ENCODE measurements at places on chromosomes 12 and 14.

DNA sequence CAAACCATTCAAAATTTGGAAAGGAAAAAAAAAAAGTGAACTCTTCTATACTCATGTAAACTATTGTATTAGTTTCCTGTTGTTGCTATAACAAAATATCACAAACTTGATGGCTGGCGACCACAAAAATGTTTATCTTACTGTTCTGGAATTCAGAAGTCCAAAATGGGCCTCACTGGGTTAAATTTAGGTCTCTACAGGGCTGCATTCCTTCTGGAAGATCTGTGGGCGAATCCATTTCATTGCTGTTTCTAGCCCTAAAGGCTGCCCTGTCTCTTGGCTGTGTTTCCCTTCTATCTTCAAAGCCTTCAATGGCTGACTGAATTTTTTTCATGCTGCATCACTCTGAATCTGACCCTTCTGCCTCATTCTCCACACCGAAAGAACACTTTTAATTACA is 105.1 kb upstream of the NAV3 start:
- DNase-seq = no peak

DNA sequence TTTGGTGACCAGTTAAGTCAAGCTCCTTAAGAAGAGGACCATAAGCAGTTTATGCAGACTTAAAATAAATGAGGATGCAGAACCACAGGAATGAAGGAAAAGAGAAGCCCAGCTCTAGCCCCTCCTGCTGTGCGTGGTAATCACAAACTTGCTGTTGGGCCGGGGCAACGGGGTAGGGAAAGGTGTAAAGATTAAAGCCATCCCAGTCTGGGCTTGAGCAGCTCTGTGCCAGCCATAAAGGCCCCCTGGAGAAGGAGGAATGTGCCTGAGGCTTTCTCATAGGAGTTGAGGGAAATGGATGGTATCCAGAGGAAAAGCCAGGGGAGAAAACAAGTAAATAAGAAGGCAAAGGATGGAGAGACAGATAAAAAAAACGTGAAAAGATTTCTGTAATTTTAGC is 25.1 kb downstream of the TEP1 start:
- DNase-seq = no peak

- DNase-seq = no peak
Observed at GRCh38 chr14:71362282-71362681, 455.0 kb downstream of the PCNX1 start.

GRCh38 chr12:79935624-79936345 is 888 bp upstream of the PPP1R12A start:
- DNase-seq = no peak

GRCh38 chr12:118330421-118331018 is 42.2 kb downstream of the TAOK3 start:
- DNase-seq = no peak

GRCh38 chr12:72264548-72265175 is 7.5 kb upstream of the TRHDE start:
- no peak for DNase-seq

GRCh38 chr12:92582893-92583292 is 119.9 kb upstream of the PLEKHG7 start:
- no peak for DNase-seq

DNA sequence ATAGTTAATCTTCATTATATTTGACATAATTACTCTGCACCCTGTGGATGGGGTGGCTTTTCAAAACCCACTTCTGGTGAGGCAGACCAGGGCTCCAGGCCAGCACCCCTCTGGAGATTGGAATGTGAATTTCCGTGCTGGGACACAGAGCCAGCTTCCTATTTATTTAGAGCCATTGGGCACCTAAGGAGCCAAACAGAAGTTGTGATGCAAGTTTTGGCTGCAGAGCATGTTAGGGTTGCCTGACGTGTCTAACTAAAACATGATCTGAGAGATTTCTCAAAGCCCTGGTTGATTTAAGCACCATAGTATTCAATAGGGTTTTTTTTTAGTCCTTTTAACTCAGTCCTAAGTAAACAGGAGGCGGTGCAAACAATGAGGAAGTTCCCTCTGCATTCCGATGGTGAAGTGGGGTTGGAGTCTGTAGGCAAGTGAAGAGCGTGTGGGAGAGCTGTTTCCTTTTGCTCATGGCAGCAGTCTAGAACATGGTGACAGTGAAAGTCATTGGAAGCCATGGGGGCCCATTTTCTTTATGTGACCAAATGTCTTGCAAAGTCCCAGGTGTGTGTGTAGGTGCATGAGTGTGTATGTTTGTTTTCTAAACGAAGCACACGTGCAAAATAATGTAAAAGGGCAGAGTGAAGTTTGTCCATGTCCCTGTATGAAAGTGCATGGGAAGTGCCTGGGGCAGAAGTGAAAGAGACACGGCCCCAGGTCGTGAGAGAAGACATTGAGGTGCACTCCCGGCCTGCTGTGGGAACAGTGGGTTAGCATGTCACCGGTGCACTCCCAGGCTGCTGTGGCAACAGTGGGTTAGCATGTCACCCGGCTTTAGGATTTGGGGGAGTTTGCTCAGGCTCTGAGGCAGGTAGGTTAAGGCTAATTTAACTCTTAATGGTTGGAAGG is 117.7 kb downstream of the PRKCH start:
- no peak for DNase-seq

GRCh38 chr12:45785315-45785714 is 55.8 kb downstream of the ARID2 start:
- DNase-seq = no peak

GRCh38 chr14:105421723-105422615 is 2.3 kb downstream of the MTA1 start:
- DNase-seq = no peak

- DNase-seq = no peak
Observed at GRCh38 chr14:49920935-49921334, 28.1 kb downstream of the ARF6 start.

- no peak for DNase-seq
Observed at GRCh38 chr12:131035245-131035681, 81.6 kb downstream of the ADGRD1 start.

- no peak for DNase-seq
Observed at GRCh38 chr12:1732914-1733313, 42.0 kb downstream of the ADIPOR2 start.

DNA sequence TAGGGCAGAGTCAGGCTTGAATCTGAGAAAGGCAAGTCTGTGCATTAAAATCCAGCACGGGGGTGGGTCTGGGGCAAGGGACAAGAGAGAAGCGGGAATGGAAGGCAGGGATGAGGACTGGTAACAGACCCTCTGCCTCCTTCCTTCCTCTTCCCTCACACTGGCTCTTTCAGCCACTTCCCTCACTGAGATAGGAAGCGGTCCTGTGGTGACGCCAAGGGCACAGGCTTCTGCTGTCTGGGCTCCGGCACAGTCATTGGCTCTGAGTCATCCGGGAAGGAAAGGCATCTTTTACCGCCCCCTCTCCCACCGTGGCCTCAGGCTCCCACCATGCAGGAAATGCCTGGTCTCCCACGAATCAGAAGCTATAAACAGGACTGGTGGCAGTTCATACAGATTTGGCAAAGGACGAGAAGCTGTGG is 70.2 kb downstream of the ETV6 start:
- DNase-seq = no peak

DNA sequence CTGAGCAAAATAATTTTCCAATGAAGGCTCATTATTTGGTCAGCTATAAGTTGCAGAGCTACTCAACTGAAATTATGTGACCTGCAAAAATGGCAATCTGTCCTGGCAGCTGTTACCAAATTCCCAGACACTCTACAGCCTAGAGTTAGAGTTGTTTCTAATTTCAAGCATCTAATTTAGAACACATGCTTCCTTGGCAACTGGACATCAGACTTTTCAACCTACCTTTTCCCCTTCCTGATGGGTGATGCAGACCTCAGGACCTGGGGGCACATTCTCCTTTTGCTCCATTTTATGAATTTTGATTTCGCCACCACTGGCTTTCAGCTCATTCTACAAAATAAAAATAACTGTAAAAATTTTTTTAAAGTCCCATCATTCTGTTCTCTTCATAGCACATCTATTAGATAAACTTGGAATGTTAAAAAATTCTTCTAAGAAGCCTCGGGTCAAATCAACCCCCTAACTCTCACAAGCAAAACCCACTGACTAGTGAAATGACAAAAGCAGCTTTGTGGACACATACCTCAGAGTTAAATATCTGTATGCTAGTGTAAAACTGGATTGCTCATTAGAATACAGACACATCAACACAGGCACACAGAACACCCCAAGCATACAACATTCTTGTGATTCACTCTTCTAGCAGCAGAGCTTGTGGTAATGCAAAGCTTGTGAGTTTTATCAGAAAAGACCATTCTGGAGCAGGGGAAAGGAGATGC is 33.5 kb upstream of the CERS5 start:
- DNase-seq = no peak

DNA sequence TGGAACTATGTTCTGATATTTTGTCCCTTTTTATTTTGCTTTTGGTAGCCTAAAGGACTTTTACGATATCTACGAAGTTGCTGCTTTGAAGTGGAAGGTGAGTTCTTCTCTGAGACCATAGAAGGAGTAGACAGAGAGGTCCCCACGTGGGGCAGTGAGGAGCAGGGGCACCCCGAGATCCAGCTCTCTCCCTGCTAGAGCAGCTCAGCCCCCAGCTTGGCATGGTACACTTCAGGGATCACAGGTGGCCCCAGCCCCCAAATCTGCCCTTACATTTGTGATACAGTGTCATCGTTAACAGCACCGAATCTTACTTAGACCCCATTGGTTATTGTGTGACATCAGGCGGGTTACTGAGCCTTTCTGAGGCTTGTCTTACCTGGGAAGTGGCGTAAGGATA is 56.8 kb downstream of the SLC8B1 start:
- no peak for DNase-seq

DNA sequence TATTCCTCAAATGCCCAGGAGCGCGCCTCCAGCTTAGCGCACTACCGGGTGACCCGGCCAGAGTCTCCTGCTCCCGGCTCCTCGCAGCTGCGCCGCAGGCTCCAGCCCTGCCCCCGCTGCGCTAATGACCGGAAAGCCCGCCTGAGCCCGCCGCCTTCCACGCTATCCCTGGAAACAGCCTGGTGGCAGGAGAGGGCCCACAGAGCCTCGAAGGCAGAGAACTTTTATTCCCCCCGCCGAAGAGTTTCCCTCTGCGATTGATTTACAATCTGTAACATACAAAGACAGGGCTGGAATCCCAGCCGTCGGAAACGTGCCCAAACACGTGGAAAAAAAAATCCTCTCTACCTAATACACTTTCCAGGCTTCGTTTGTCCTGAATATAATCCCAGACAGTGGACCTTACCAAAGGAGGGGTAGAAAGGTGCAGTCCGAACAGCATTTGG is 1.5 kb downstream of the COL2A1 start:
- no peak for DNase-seq
